ENCODE measurements at places on chromosomes 13 and 19. TPM values are rescaled to one million over a fixed set of nuclear protein-coding genes. Genes with fewer than 3 reads are reported as not detected.
A peak's percentile ranks its signal among the peaks of the same experiment; 100 is the strongest.

DNA sequence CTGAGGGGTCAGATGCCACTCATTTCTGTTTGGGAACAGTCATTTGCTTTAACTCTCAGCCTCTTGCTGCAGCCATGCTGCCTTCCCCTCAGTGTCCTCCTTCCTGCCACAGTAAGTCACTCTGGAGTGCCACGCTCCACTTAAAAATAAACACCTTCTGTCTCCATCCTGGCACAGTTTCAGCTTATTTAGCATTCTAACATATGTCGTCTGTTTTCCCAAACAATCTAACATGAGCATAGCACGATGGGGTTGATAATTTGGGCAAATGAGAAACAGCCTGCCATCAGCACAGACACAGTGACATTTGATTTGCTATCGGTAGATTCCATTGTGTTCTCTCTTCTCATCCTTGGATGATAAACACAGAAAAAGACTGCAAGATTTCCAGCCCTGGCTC is 768.6 kb downstream of the UQCRFS1 start:
- DNase-seq = no peak

- DNase-seq = no peak
Observed at GRCh38 chr13:87533776-87534175, 137.4 kb upstream of the SLITRK5 start.

DNA sequence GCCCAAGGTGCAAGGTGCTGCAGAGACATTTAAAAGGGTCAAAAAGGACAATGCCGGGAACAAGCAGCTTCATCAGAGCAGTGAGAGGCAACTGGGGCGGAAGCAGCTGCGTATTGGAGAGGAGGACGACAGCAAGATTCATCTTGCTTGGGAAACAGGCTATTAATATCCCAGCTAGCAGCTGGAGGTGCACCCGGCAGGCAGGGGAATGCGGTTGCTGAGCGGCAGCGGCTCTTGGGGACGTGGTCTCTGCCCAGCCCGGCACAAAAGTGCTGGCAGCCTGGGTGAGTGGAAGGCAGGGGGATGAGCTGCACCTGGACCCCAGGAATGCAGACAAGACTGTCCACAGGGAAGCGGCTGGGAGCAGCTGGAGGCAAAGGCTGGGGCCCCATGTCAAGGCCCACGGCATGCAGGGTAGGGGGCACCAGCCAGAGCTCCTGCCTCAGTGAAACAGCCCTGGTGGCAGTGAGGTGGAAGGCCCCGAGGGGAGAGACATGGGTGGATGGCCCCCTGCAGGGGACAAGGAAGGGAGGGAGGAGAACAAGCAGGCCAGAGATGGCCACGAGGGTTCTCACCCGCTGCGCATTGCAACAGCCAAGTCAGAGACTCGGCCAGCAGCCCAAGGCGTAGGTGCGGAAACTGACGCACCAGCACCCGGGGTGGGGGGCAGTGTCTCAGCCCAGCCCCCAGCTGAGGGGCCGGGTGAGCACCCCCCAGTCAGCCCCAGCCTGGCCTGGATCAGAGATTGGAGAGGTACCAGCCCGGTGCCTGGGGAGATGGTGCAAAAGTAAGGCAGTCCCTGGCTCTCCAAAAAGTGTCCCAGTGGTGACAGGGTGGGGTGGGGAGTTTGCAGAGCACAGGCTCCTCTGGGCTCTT is 34.4 kb downstream of the PEPD start:
- DNase-seq = no peak

- no peak for DNase-seq
Observed at GRCh38 chr13:41503356-41503755, 46.0 kb downstream of the RGCC start.

GRCh38 chr19:17448131-17448967 is at the start of gene TMEM221:
Gene TMEM221 (minus strand): TSS chr19:17448668. CDS start chr19:17448462, 206 bp downstream.
- peak; percentile 44 for DNase-seq

- DNase-seq = no peak
Observed at GRCh38 chr13:91520952-91521351, 122.5 kb downstream of the GPC5 start.

- no peak for DNase-seq
Observed at GRCh38 chr19:48493718-48494401, 17.8 kb downstream of the LMTK3 start.

PSG1 gene
- not detected for total RNA-seq

ZNF134 gene
- total RNA-seq = 32.3 TPM

- peak; percentile 60 for DNase-seq
Observed at GRCh38 chr13:40665126-40666044, 1.1 kb downstream of the FOXO1 start.

GRCh38 chr19:50257141-50257540 is 53.7 kb downstream of the MYH14 start:
- DNase-seq = no peak

- no peak for DNase-seq
Observed at GRCh38 chr13:29513002-29513980, 82.2 kb downstream of the SLC7A1 start.

DNA sequence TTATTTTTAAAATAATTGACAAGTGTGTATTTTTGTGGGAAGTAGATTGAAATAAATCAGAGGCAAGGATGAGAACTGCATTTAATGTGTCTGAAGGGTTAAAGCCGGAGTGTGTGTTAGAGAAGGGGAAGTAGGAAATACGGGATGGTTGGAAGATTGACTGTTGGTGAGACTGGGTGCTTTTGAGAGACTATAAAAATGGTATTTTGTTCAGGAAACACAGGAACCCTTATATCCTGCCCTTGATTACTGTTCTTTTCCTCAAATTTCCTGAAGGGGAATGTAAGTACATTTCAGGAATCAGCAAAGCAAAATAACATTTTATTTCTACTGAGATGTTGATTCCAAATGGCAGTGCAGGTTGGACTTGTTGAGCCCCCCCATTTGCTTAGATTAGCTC is 15.1 kb downstream of the IFT88 start:
- DNase-seq = no peak

- no peak for DNase-seq
Observed at GRCh38 chr19:33139165-33139564, 7.3 kb downstream of the WDR88 start.

MRPL34 gene
- 74.1 TPM for total RNA-seq

DNA sequence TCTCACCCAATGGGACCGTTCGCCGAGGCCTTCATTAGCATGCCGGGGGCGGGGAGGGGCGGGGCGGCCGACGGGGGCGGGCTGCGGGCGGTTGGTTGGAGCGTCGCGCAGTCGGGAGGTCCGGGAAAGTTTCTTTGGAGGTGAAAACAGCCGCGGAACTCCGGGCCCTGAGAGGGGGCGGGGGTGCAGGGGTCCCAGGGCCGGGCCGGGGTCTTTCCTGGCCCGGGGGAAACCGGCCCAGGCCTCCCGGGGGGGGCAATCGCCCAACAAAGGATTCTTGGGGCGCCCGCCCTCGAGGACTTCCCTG is at the start of gene HMG20B:
Gene HMG20B (plus strand): TSS at position 90 of the 307 bp plus-strand sequence. CDS start 366 bp downstream, outside the sequence.
- no peak for DNase-seq

POU2F2 gene
- total RNA-seq = 68.5 TPM

IGFL3 gene
- total RNA-seq = not detected

DNA sequence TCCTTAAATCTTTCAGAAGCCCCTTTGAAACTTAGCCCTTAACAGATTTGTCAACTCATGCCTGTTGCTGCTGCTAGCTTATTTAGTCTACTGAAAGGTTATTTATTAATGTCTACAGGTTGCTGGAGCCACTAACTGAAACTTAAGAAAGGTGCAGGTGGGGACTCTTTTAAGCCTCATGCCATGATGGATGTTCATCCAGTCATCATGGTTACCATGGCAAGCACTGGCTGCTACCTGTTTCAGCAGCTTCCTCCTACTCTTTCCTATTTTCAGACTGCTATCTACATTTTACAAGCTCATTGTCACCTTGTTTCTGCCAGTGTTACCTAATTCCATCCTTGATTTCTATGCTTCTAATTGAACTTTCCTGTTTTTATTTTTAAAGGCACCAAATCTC is 27.1 kb downstream of the DGKH start:
- DNase-seq = no peak

DNA sequence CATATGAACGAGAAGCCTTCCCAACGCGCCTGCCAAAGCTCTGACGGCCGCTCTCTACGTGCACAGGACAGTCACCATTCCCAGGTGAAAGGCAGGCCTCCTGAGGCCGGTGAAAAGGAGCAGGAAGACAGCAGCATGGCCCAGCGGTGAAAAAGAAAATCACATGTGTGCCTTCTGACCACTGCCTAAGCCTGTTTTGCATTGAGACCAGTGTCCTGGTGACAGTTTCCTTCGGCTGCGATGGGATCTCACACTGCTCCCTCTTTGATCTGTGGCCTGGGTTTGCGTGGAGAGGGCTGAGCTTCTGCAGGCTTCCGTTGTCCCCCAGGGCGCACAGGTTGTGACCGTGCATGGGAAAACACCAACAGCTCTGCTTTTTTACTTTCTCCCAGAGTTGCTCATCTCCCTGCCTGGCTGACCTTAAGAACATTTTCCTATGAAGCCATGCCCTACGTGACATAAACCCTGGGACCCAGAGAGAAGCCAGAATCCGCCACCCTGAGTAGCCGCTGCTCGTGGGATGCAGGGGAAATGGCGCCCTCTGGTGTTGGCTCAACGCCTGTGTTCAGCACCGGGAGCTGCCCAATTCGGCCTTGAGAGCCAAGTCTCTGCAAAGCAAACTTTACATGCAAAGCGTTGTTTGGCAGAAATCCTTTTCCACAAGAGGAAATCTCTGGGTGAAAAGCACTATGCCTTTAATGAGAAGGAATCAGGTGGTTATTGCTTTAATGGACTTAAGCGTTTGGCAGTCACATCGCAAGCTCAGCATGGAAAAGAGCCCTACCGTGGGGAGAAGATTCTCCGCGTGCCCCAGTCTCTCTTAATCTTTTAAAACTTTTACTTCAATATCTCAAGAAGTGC is 112.2 kb upstream of the GPR12 start:
- DNase-seq = no peak

DNA sequence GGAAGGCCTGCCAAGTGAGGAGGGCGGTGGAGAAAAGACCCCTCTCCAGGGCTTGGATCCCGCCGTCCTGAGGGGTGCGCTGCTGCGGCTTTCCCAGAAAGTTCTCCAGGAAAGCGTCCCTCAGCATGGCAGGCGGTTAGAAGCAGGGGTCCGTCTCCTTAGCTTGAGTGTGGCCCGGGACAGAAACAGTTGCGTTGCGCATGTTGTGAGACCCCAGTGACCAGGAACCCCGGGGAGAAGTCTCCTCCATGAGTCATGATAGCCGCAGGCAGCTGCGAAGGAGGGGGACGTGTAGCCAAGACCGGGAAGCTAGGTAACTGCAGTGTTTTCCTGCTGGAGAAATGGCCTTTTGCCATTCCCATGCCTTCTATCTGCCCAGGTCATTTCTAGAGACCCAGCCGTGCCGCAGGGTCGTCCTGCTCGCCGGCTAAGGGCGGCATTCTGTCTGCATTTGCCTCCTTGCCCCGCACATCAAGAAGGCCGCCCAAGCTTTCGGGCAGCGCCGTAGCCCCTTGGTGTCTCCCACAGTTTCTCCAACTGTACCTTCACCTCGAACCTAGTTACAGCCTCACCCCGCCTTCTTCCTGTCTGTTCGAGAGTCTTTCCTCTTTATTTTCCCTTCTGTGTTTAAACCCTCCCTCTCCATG is 64.3 kb downstream of the TM9SF2 start:
- no peak for DNase-seq

DNA sequence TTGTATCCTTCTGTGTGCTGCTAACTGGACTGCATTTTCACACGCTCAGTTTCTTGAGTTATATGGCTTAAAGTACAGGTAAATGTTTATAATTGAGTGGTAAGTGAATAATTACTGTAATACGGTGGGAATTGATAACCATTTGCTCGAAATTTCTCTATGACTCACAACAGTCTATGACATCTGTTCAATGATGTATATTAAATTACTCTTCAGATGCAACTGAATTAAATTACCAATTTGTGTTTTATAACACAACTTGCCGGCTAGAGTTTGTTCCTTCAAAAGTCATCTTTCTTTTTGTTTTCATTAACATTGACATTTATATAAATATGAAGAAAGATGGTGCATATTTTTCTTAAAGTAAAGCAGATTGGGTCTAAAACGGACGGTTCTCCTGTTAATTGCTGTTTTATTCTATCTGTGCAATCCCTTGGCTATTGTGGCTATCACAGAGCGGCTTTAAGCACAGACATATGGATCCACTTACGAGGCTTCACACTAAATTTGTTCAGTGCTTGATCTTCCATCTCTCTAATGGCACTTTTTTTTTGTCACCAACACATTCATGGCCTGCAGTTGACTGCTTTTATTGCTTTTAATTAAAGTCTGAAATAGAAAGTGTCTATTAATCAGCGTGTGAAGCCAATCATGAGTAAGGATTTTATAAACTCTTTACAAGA is 1291.6 kb upstream of the SLC10A2 start:
- no peak for DNase-seq
